ENCODE measurements at places on chromosomes 5 and 9. TPM values are rescaled to one million over a fixed set of nuclear protein-coding genes. Genes with fewer than 3 reads are reported as not detected.

DNA sequence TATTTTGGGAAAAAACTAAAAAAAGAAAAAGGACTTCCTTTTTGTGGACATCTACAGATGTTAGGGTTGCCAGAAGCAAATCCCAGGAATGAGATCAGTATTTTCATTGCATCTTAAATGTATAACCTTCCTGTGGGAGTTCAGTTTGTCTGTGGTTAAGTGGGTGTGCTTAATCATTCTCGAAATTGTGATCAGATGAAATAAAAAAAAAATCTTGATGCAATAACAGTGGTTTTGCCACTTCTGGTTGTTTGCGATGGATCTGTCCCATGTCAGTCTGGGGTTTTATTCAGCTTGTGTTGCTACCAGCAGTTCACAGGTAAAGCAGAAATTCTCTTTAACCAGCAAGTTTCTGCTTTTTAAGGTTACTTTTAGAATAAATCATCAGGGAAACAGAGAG is 179.0 kb downstream of the MAN2A1 start:
- H3K36me3 ChIP-seq: peaks cover 43% of the 10 kb centered on the region
- no peak for DNase-seq
- H3K27me3 ChIP-seq: no peaks in the 10 kb centered on the region
- no peak overlapping the region for H3K27ac ChIP-seq

Gene DPH7
- 36.8 TPM for total RNA-seq

Gene NOXA1
- total RNA-seq: 0.58 TPM

DNA sequence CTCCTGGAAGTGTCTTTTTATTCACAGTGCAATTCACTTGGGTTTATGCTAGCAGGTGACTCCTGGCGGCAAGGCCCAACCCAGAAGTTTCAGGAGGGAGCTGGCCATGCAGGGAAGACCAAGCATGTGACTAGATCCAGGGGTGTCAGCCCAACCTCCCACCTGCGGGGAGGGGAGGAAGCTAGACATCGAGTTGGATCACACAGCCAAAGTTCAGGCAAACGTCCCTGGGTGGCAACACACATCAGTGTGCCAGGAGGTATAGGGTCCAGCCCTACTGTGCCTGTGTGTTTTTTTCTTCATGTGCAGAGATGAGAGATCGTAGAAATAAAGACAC is 25.3 kb downstream of the PNPLA7 start:
- H3K4me3 ChIP-seq: no peak overlapping the region
- no peaks in the 10 kb centered on the region for H3K36me3 ChIP-seq
- H3K4me1 ChIP-seq: peaks cover 6% of the 10 kb centered on the region
- no peak for DNase-seq
- no peak overlapping the region for H3K27ac ChIP-seq
- H3K27me3 ChIP-seq: no peaks in the 10 kb centered on the region

Data from activated CD8-positive, alpha-beta T cell treated with anti-CD3 and anti-CD28 coated beads, Interleukin-2, amount 10 ng/mL, durations not matched to agents 7 days and 5 days (primary cell).